ENCODE measurements at places on chromosomes 3 and 15. TPM values are rescaled to one million over a fixed set of nuclear protein-coding genes. Genes with fewer than 3 reads are reported as not detected.

DNA sequence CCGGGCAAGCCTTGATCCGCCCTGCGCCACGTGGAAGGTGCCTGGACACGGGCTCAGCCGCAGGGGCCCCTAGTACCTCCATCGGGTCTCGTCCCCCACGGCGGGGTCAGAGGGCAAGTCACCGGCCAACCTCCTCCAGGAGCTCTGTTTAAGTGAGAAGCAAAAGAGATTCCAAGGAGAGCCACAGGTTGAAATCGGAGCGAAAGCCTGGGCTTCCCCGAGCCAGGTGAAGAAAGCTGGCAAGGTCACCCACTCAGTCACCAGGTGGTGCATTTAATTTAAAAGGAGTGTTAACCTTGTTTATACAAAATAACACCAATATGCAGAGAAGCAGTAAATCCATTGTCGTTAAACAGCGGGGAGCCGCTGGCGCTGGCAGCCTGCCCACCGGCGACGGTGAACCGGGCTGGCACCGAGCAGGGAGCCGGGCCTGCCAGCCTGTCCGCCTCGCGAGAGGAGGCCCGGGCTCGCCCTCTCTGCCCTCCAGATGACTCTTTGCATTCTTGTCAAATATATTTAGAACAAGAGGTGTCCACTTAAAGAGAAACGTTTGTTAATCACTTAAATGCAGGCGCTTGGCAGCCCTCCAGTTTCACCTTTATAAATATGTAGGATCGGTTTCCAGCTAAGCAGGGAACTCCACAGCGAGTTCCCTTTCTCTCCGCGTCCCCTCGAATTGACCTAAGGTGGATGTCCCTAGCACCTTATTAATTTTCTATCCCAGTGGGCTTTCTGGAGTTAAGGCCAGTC is 277.3 kb upstream of the NR2F2 start:
- DNase-seq, result no peak
- no peaks in the 10 kb centered on the region for H3K36me3 ChIP-seq
- H3K27me3 ChIP-seq, result no peaks in the 10 kb centered on the region
- H3K4me3 ChIP-seq, result peak overlapping the region; percentile 3
- H3K4me1 ChIP-seq, result peaks cover 35% of the 10 kb centered on the region

DNA sequence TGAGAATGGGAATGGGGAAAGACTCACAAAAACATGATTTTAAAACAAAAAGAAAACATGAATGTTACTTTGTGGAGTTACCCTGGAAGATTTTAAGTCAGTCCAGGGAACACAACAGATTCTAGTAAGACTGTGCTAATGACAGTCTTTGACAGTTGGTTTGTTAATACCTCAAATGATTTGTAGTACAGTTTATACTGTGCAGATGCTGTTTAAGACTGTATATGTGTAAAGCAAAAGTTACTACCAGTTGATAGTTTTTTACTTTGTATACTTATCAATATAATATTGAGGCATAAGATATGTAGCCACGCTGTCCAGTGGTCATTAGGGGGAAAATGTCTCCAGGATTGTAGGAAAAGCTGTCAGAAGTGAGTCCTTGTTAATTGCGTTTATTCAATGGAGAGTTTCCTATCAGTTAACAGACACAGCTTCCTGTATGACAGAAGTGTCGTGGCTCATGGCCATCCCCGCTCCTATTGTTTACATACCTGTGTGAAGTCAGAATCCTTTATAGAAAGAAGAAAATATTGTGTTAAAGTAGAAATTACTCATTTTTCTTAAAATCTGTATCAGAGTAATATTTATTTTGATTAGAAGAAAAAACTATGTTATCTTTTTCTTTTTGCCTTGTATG is 36.0 kb downstream of the NKIRAS1 start:
- peaks cover 4% of the 10 kb centered on the region for H3K36me3 ChIP-seq
- H3K4me3 ChIP-seq, result no peak overlapping the region
- no peak for DNase-seq
- no peaks in the 10 kb centered on the region for H3K27me3 ChIP-seq

Gene TM4SF4
- not detected for total RNA-seq

Gene B3GNT5
- total RNA-seq, result 1.7 TPM

DNA sequence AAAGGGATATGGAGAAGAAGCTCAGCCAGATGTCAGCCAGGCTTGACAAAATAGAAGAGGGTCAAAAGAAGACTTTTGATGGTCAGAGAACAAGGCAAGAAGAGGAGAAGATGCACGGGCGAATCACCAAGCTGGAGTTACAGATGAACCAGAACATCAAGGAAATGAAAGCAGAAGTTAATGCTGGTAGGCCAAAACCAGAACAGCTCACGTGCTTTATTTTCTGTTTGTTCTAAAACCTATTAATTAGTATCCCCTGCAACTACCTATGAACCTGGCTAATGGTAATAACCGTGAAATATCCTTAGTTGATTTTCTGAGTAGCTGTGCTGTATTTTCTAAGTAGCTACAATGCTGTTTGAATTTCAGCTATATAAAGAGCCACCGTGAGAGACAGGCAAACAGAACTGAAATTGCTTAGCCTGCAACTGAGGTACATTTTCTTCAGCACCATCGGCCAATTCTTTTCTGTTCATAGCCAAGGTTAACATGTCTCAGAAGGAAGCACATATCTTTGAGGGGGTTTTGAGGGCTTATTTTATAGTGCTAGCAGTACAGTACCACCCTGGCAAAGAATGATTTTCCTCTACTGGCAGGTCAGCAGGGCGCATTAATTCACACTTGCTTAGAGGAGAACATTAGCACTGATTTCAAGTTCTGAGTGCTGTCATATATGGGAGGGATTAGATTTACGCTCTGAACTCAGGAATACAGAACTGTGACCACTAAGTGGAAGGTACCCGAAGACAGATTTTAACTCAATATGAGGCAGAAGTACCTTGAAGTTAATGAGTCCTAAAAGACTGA is 78.9 kb downstream of the FAM81A start:
- no peak overlapping the region for H3K27ac ChIP-seq
- H3K4me1 ChIP-seq, result no peaks in the 10 kb centered on the region
- no peak for DNase-seq
- H3K4me3 ChIP-seq, result no peak overlapping the region

DNA sequence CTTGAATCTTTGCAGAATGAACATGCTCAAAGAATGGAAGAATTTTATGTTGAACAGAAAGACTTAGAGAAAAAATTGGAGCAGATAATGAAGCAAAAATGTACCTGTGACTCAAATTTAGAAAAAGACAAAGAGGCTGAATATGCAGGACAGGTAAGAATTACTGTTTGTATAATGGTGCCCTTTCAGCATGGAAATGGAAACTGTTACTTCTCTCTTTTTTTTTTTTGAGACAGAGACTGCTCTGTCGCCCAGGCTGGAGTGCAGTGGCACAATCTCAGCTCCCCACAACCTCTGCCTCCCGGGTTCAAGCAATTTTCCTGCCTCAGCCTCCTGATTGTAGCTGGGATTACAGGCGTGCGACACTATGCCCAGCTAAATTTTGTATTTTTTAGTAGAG is 27.6 kb upstream of the CLDN11 start:
- H3K4me1 ChIP-seq, result no peaks in the 10 kb centered on the region
- no peak for DNase-seq
- peaks cover 63% of the 10 kb centered on the region for H3K36me3 ChIP-seq
- H3K4me3 ChIP-seq, result no peak overlapping the region
- H3K27me3 ChIP-seq, result no peaks in the 10 kb centered on the region

Gene SEMA7A
- 1.0 TPM for total RNA-seq

Gene GABRR3
- total RNA-seq, result not detected
